ENCODE measurements at places on chromosomes 2 and 18.

DNA sequence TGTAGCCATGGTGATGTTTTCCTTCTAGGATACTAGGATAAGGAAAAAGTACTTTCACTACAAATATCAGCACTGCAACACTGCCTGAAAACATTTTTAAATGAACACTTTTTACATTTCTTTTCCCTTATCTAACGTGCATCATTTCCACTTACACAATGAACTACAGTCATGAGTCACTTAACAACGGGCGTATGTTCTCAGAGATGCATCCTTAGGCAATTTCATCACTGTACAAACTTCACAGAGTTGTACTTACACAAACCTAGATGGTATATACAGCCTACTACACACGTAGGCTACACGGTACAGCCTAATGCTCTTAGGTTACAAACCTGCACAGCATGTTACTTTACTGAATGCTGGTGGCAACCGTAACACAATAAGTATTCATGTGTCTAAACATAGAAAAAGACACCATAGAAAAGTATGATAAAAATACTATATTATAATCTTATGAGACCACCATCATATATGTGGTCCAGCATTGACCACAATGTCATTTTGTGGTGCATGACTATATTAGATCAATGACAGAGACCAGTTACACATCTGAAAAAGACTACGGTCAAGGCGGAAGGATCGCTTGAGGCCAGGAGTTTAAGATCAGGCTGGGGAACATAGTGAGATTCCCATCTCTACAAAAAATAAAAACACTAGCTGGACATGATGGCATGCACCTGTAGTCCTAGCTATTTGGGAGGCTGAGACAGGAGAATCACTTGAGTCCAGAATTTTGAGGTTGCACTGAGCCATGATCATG, 39.8 kb downstream of the WDR33 start:
- no peak for DNase-seq

- no peak for DNase-seq
Observed at GRCh38 chr18:57816208-57816954, 13.3 kb upstream of the ATP8B1 start.

DNA sequence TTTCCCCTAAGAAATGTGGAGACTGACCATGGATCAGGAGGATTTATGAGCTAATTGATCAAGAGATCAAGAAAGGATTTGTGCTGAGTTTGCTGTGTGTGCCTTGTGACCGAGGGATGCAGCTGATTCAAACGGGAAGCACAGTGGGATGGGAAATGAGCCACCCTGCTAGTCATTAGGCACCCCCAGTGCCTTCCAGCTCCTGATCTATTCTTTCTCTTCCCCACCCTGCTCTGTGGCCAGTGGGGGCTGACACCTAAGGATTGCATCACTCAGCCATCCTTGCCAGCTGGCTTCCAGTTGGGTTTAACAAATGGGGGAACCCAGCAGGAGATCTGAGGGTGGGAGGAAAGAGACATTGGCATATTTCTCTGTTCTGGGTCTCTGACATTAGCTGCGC, 132.2 kb upstream of the CXCR4 start:
- DNase-seq = no peak

DNA sequence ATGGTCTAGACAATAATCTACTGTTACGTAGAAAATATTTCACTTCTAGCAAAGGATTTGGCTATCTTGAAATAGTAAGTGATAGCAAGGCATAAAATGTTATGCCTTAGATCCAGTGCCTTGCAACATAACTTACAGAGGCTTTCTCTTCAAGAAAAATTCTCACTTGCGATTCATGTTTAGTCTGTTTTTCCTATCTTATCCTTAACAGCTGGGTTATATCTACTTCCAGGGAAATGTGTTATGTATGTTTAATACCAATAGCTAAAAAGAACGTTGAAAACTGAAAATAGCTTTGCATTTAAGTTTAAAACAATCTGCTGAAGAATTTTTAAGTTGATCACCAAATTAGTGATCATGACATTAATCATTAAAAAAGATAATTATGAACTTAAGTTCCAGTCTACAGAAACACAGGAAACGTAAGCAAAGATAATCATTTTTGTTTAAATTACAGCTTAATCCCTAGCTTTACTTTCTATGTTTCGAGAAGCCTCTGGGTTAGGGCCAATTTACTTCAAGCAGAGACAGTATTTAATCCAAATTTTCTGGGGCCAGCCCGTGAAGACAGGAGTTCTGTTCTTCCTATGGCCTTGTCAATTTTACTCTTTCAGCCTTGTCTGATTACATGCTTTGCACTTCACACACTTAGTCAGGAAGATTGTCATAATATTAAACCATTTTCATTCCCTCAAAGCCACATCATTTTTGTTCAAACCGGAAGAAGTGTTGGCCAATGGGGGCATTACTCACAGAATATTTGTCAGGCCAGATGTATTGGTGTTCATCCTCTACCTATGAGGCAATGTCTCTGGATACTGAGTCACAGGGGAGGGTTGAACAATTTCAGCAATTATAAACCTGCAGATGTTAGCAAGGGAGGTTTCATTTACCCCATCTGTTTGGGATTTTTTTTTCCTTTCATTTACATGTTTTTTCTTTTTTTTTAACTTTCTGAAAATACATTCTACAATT, 1132.9 kb upstream of the ZEB2 start:
- DNase-seq = no peak

- no peak for DNase-seq
Observed at GRCh38 chr18:44700652-44701051, 20.0 kb downstream of the SETBP1 start.

GRCh38 chr18:8116341-8117005, 492.8 kb upstream of the RAB12 start:
- DNase-seq = peak; percentile 14

DNA sequence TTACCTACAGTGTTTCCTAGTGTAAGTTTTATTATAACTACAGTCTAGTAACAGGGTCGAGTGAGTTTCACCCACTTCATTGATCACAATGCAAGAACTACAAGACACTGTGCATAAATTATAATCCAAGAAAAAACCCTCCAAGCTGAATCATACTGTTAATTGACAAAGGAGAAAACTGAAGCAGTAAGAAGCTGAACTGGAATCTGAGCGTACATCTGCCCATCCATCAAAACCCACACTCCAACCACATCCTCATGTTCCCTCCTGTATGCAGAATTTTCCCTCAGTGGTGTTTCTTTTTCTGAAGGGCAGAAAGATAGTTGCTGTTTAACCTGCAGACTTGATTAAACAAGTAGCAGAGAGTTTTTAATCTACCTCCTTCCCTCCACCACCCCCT, 49.5 kb upstream of the KIDINS220 start:
- DNase-seq = no peak

GRCh38 chr2:64453770-64454385, at the start of gene LGALSL:
Gene LGALSL (plus strand): TSS chr2:64454162. CDS start chr2:64454546, 384 bp downstream.
- peak; percentile 80 for DNase-seq

DNA sequence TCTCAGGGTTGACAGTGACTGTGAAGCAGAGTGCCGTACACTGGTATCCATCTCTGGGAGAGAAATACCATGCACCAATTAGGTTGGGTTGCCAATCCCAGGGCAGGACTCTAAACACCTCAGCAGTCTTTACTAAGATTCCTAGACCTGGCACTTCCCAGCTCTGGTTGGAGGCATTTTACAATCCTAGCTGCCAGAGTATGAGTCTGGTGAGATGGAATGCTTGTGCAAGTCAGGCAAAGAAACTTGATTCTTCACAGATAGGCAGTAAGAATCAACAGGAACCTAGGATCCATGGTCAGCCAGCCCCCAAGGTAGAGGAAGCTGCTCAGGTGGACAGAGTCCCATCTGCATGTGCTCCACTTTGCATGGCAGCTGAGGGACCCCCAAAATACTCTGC, 6.0 kb upstream of the UGT1A5 start:
- no peak for DNase-seq

DNA sequence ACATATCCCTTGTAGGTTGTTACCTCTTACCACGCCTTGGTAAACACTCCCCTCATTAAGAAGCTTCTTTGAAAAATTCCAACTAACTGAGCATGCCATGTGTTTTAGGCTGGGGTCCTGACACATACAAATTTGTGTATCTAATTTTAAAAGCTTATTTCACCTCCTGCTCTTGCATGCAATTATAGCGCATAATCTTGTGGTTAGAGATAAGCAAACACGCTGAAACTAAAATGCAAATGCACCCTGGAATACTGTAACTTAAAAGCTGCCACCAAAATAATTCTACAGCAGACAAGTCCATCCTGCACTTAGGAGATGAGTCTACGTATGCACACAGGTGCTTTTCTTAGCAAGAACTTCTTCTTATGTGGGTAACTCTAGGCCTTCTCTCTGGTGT, 990.2 kb downstream of the TSN start:
- no peak for DNase-seq

GRCh38 chr2:239476029-239476756, 75.4 kb upstream of the HDAC4 start:
- DNase-seq = no peak

- no peak for DNase-seq
Observed at GRCh38 chr18:8097927-8098326, 511.3 kb upstream of the RAB12 start.

GRCh38 chr2:73080321-73081131, 9.0 kb upstream of the SFXN5 start:
- no peak for DNase-seq

DNA sequence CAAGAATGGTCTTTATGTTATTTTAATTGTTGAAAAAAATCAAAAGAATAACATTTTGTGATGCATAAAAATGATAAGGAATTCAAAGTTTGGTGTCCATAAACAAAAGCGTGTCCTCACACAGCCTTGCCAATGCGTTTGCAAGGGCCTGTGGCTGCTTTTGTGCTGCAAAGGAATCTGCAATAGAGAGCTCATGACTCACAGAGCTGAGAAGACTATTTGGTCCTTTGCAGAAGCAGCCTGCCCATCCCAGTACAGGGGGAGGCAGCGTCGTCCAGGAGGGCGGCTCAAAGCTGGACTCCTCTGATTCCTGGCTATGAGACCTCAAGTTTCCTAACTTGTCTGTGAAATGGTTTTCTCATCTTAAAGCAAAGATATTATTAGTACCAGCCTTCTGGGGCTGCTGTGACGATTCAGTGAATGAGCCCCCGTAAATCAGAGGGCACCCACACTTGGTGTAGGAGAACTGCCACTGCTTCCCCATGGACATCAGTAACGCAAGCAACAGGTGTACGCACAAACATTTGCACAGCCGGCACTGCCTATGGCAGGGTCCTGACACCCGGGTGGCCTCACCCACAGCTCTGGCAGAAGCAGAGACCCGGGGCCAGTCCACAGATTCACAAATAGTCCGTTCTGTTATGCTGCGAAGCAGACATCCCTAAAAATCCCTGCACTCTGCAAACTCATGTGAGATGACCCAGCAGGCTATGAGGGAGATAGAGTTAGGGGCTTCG, 70.6 kb upstream of the ASAP2 start:
- no peak for DNase-seq
